ENCODE measurements at places on chromosomes 3 and 15.

- DNase-seq = no peak
Observed at GRCh38 chr15:42165106-42165505, 8.7 kb upstream of the PLA2G4F start.

GRCh38 chr15:90560229-90560776 lies 30.6 kb downstream of the CRTC3 start:
- DNase-seq = no peak

- DNase-seq = no peak
Observed at GRCh38 chr3:177924261-177924660, 612.0 kb upstream of the KCNMB2 start.

DNA sequence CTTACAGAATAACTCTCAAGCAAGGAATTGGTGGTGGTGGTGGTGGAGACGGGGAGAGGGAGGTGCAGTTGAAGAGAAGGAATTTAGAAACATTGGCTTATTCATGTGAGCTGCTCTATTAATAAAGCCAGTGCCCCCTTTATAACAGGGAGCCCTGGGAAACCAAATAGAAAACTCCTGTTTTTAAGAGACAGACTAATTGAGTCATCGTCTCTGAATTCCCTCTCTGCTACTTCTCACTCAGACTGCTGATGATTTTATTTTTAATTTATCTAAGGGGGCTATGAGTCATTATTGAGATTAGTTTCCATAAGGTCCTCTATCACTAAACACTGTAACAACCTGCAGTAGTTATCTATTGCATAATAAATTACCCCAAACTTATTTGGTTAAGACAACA lies 145.9 kb upstream of the GALNT15 start:
- no peak for DNase-seq

DNA sequence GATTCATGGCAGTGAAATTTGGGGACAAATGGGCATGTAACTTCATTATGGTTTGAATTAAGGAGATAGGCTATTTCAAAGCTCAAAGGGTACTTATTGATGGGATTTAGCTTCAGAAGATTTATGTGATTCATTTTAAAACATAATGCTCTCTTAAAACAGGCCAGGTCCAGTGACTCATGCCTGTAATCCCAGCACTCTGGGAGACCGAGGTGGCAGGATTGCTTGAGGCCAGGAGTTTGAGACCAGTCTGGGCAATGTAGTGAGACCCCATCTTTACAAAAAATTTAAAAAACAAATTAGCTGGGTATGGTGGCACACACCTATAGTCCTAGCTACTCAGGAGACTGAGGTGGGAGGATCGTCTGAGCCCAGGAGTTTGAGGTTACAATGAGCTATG lies 11.5 kb downstream of the THAP10 start:
- no peak for DNase-seq

DNA sequence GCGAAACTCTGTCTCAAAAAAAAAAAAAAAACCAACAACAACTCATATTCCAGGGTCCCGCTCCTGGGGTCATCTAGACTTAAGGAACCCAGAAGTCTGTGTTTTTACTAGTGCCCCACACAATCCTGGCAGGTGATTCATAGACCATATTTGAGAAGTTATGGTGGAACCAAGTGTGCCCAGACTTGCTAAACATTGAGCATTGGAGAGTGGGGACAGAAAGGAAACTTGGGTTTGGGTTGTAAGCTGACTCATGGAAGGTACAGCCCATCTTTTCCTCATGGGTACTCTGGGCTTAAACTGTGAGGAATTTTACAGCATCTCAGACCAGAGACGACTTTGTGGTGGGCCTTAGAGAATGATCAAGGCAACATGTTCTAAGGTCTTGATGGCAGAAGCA lies 18.3 kb upstream of the IGF2BP2 start:
- DNase-seq = no peak
